ENCODE measurements at places on chromosomes 2 and 18.

DNA sequence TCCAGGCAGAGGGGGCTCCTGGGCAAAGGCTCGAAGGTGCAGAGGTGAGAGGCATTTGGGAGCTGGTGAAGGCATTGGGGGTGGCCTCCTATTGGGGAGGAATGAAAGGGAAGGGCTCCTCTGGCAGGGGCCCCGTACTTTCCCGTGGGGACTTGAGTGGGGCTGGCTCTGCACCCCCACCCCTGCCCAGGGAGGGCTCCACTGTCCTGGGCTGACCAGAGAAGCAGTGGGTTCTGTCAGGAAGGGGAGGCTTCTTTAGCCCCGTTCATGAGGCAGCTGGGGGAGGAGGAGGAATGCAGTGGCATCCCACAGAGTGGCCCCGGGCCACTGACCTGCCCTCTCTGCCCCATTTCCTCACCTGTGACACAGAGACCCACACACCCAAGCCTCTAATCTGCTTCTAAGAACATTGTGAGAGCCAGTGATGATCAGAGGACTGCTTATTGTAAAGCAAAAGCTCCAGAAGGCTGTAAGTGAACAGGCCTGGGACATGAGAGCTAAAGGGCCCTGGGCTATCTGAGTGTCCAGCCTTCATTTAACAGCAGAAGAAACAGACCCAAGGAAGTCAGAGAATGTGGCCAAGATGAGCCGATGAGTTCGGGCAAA, 38.6 kb upstream of the GPAT2 start:
- no peak for DNase-seq

DNA sequence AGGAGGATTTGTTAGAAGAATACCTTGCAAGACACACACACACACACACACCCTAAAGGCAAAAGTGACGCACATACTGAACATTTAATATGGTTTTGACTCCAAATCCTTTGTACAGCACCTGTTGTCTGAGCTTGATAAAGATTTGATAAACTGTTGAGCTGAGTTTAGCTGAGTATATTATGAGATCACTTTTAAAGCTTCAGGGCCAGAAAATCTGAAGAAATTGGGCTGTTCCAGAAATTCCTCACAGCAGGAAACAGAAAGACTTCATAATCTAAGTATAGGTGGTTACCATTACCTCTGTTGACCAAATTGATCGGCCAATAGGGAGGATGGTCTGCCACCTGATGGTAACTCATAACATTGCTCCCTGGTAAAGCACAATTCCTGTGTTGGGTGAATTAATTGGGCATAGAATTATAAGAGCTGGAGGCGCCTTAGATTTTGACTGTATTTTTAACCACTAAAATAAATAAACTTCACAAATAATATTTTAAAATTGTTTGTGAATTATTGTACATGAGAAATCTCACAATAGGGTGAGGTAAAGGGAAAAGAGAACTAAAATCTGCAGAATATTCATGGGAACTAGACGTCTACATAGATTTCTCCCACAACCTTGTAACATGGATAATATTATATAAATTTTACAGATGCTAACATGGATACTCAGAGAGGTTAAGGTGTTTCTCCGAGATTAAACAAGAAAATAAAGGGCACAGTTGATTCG, 21.8 kb upstream of the RPIA start:
- peak; percentile 36 for DNase-seq

- DNase-seq, result no peak
Measured at GRCh38 chr2:105786231-105787230, 41.8 kb downstream of the NCK2 start.

- no peak for DNase-seq
Measured at GRCh38 chr2:46294176-46294836, 2.9 kb upstream of the EPAS1 start.

GRCh38 chr2:195613922-195614321, 43.1 kb upstream of the SLC39A10 start:
- no peak for DNase-seq

DNA sequence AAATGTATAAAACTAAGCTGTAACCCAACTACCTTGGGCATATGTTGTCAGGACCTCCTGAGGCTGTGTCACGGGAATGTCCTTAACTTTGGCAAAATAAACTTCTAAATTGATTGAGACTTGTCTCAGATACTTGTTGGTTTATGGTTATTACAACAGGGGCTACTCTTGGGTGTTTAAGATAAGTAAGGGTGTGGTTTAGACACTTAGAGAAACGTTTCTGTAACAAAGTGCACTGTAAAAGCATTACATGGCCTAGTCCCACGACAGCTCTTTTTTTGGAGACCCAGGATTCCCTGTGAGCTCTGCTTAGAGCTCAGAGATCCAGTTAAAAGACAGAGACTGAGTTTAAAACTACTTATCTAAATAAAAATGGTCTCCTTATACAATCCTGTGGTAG, 32.3 kb upstream of the LIPG start:
- DNase-seq, result no peak

GRCh38 chr2:128732976-128733431, 414.3 kb upstream of the HS6ST1 start:
- DNase-seq, result no peak

DNA sequence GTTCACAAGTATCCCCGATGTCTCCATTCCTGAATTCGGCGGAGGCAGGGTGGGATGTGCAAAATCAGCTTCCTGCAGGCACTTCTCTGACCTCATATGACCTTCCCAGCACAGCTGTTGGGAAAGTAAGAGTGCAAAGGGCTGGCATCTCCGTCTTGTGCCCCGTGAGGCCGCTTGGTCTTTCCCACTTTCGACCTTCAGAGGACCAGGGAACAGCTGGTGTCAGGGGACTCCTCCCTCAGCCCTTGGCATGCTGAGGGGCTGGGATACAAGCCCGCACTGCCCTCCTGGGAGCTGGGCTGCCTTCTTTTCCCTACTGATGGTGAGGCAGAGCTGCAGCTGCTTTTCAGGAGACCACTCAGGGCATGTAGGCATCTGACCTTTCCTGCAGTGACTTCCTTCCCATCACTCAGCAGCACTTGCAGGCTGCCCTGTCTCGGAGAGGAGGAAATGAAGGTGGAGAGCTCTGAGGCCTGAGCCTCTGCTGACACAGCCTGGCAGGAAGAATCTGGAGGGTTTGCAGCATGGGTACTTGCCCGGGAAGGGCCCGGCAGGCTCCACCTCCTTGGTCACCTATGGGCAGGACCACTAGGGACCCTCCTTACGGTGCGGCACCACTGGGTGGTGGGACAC, 277.2 kb upstream of the HS6ST1 start:
- no peak for DNase-seq

- no peak for DNase-seq
Measured at GRCh38 chr2:84319581-84319980, 139.5 kb downstream of the SUCLG1 start.

DNA sequence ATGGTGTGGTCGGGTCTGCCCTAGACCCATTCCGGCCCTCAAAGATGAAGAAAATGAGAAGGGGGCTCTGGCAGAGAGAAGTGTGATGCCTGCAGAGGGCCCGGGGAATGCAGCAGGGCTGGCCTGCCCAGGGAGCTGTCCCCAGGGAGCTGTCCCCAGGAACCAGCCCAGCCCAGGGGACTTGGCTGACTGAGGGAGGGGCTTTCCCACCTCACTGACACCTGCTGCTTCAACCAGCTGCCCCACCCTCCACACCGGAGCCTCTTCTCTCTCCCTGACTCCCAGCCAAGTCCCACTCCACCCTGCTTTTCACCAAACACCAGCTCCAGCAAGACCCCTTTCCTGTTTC, 111.2 kb downstream of the STPG4 start:
- no peak for DNase-seq

GRCh38 chr2:216406826-216407225, 5.5 kb upstream of the SMARCAL1 start:
- DNase-seq, result no peak

DNA sequence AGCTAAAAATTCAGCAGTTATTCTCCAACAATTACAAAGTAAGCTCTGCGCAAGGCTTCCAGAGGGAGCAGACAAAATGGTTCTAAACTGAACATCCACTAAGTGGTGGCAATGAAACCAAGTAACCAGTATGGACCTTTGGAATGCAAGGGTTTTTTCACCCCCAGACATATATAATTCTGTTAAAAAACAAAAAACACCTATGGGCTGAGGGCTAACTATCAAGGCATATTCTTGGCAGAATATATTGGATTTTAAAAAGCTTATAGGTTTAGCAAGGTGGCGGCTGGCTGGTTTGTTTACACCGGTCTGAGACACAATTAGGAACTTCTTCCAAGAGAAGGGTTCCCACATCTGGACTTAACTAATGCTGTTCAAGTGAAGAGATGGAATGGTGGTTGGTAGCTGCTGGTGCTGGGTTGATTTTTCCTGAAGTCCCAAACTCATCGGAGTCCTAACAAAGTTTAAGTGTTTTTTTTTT, 2.8 kb downstream of the ZFP36L2 start:
- DNase-seq, result no peak

GRCh38 chr2:111702119-111702803, 181.7 kb downstream of the ANAPC1 start:
- peak; percentile 39 for DNase-seq

DNA sequence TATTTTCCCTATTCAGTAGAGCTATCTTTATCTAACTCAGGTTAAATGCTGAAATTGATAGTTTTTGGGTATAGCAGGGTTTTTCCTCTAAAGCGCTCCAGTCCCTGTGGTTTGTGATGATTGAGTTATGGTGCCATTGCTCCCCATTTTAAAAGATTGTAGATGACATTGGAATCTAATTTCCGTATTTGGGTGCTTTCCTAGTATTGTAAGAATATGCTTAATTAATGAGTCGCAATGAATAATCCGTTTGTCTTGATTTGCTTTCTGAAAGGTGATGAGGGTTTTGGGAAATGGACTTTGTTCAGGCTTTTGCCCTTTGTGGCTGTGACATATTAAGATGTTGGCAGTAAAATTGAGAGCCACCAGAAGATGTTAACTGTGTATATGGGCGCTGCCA, 3.9 kb downstream of the RPS7 start:
- no peak for DNase-seq

- DNase-seq, result no peak
Measured at GRCh38 chr2:234251326-234252271, 201.1 kb downstream of the SPP2 start.

DNA sequence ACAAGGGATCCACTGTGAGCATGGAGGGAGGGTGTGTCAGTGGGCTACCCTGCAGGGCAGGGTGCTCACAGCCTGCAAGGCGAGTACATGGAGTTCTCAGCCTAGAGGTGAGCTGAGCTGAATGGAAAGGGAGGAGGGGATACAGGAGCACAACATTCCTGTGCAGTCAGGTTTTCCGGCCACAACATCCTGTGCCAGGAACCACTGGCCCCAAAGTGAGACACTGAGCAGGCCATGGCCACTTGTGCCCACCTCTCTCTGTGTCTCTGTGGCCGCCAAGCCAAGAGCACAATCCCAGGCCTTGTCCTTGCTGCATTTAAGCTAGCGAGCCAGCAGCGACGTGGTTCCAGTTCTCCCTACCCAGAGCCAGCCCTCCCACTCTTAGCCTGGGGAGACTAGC, 6.1 kb downstream of the DOK1 start:
- DNase-seq, result no peak

DNA sequence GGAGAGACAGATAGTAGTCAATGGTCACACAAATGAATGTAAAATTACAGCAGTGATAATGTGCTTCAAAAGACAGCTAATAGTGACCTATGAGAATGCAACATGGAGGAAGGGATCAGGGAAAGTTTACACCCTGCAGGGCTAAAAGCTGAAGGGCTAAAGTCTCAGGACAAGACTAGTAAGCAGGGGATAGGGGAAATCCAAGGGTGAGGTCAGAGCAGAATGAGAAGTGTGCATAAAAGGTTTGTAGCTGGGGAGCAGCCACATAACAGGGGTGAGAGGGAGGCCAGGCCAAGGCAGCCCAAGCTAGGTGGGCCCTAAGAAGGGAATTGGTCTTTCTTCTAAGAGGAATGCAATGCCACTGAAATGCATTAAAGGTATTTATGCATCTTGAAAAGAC, 746.3 kb downstream of the SATB2 start:
- no peak for DNase-seq

- peak; percentile 2 for DNase-seq
Measured at GRCh38 chr18:961644-962355, 57.1 kb downstream of the ADCYAP1 start.

GRCh38 chr2:220127876-220128275, 500.4 kb downstream of the SLC4A3 start:
- DNase-seq, result no peak

DNA sequence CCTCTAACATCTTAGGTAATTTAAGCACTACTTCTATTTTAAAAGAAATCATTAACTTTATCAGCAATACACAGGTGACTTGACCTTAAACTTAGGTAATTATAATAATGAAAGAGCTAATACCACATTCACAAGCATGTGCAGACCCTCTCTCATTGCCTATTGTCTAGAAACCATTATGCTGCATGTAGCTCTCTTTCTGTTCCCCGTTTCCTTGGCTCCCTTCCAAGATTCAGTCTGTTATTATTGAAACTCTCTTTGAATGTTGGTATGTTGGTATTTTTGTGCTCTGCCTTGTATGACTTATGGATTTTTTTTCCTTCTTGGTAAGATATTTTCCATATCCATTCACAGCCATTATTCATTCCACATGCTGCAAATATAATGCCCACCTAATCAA, 201.2 kb downstream of the CDCA7 start:
- no peak for DNase-seq

Measured in memory B cell (primary cell).